ENCODE measurements at places on chromosomes 13 and 19. TPM values are rescaled to one million over a fixed set of nuclear protein-coding genes. Genes with fewer than 3 reads are reported as not detected.

DNA sequence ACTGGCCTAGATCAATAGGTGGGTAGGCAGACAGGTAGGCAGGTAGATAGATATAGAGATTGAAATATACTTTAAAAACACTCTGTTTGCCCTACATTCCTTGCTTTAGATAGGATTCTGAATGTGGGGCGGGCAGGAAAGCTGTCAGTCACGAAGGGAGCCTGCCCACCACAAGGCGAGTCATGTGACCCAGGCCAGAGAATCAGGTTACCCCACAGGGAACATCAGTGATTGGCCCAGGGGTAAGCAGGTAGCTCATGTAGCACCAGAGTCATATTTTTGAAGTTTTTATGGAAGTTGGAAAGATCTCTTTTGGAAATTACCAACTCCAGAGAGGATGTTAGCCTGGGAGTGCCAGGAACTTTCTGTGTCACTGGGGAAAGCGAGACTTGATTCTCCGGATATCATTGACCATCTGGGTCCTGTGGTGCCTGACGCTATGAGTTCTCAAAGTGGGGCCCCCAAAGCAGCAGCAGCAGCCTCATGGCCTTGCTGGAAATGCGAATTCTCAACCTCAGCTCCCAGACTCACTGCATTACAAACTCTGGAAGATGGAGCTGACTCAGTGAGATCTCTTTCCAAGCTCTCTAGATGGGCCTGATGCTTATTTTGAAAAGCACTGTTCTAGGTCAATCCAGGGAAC lies 60.3 kb downstream of the IRS2 start:
- DNase-seq, result no peak
- no peaks in the 10 kb centered on the region for H3K4me1 ChIP-seq
- no peak overlapping the region for H3K4me3 ChIP-seq
- H3K27me3 ChIP-seq, result no peaks in the 10 kb centered on the region
- no peak overlapping the region for H3K27ac ChIP-seq
- H3K36me3 ChIP-seq, result no peaks in the 10 kb centered on the region

- no peaks in the 10 kb centered on the region for H3K27me3 ChIP-seq
- peak; percentile 96 for DNase-seq
- H3K36me3 ChIP-seq, result no peaks in the 10 kb centered on the region
- no peaks in the 10 kb centered on the region for H3K4me1 ChIP-seq
- H3K27ac ChIP-seq, result peak overlapping the region; percentile 74
Observed at GRCh38 chr19:36973021-36973843, 57.1 kb downstream of the ZNF568 start.

- no peaks in the 10 kb centered on the region for H3K4me1 ChIP-seq
- no peaks in the 10 kb centered on the region for H3K36me3 ChIP-seq
- DNase-seq, result no peak
- no peaks in the 10 kb centered on the region for H3K27me3 ChIP-seq
- H3K27ac ChIP-seq, result no peak overlapping the region
Observed at GRCh38 chr13:22049384-22049783, 378.5 kb downstream of the FGF9 start.

- H3K4me1 ChIP-seq, result no peaks in the 10 kb centered on the region
- H3K27me3 ChIP-seq, result no peaks in the 10 kb centered on the region
- no peak overlapping the region for H3K27ac ChIP-seq
- H3K4me3 ChIP-seq, result no peak overlapping the region
- DNase-seq, result no peak
Observed at GRCh38 chr19:30551271-30551670, 179.1 kb downstream of the ZNF536 start.

DNA sequence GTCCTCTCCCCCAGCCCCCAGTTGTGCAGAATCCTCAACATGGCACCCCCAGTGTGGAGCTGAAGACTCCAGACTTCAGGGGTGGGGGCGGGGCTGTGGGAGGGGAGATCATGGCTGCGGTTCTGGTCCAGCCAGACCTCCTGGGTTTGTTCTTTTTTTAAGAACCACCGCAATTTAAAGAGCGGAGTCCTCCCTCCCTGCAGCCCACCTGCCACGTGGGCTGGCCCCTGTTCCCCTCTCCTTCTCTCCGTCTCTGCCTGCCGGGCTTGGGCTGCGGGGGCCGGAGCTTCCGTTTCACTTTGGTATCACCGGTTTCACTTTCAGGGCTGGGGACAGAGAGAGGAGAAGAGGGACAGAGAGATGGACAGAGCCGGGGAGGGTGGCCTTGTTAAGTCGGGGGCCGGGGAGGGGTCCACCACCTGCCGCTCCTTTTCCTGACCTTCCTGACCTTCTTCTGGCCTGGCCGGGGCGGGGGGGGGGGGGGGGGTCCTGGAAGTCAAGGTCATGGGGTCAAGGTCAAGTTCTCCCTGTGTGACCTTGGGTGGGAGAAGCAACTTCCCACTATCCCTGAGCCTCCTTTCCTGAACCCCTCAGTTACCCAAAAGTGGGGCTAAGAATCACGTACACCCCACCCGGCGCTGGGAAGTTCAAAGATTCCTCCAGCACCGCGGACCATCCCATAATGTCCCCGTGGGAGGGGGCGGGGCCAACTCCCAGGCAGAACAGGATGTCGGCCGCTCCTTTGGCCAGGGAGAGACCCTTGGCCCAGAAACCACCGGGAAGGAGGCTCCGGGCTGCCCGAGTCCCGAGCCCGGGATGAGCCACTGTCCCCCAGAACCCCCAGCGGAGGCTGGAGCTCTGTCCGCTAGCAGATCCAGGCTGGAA lies 11.3 kb upstream of the ZBTB7A start:
- no peaks in the 10 kb centered on the region for H3K4me1 ChIP-seq
- H3K36me3 ChIP-seq, result no peaks in the 10 kb centered on the region
- peak overlapping the region; percentile 60 for H3K4me3 ChIP-seq
- no peak overlapping the region for H3K27ac ChIP-seq

- no peaks in the 10 kb centered on the region for H3K27me3 ChIP-seq
- H3K27ac ChIP-seq, result no peak overlapping the region
- H3K4me3 ChIP-seq, result no peak overlapping the region
- no peak for DNase-seq
- no peaks in the 10 kb centered on the region for H3K36me3 ChIP-seq
Observed at GRCh38 chr19:13215572-13216380, 65.6 kb downstream of the IER2 start.

Gene PRSS57
- total RNA-seq, result not detected

Gene NLRP5
- not detected for total RNA-seq

DNA sequence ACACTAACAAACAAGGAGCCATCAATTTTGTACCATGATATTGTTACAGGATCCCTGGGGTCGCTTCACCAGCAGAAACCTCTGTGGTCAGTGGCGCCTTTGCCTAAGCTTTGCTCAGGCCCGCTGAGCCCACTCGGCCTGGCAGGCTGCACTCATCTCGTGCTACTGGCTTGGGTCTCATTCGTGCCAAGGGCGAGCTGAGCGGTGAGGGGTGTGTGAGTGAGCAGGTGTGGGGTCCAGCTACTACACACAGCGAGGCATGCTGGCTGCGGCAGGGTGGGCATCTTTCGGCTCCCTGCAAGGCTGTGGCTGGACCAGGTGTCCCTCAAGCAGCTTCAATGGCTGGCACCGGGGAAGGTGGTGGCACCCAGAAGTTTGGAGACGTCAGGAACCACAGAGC lies 19.1 kb downstream of the CPB2 start:
- no peaks in the 10 kb centered on the region for H3K36me3 ChIP-seq
- no peak overlapping the region for H3K27ac ChIP-seq
- H3K4me1 ChIP-seq, result no peaks in the 10 kb centered on the region
- H3K4me3 ChIP-seq, result no peak overlapping the region

Gene KLK3
- not detected for total RNA-seq

DNA sequence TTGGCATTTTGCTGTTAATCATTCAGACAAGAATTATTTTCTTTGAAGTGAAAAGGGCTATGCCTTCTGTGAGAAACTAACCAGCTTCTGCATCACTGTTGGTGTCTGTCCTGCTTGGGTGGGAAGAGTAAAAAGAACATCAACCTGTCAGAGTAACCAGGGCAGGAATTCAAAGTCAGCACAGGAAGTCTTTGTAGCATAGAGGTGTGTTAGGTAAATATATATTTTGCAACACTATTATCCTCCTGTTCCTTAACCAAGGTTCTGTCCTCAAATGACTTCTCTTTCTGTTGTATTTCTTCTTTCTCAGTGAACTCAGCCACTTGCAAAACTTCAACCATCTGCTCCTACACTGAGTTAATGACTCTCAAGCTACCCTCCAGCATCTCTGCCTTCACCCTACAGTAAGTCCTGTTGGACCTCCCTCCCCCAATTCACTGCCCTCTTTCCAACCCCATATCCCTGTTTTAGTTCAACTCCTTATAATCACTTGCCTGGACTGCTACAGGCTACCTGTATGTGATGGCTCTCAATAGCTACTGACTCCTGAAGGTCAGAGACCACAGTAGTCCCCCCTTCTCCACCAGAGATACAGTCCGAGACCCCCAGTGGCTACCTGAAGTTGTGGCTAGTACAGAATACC lies 49.9 kb downstream of the SMAD9 start:
- H3K27ac ChIP-seq, result no peak overlapping the region
- no peaks in the 10 kb centered on the region for H3K4me1 ChIP-seq
- H3K36me3 ChIP-seq, result peaks cover 10% of the 10 kb centered on the region
- no peak for DNase-seq

GRCh38 chr13:76958841-76959432 lies 10.6 kb downstream of the ACOD1 start:
- no peak overlapping the region for H3K27ac ChIP-seq
- H3K4me1 ChIP-seq, result no peaks in the 10 kb centered on the region
- DNase-seq, result no peak
- no peaks in the 10 kb centered on the region for H3K36me3 ChIP-seq
- H3K27me3 ChIP-seq, result no peaks in the 10 kb centered on the region
- no peak overlapping the region for H3K4me3 ChIP-seq

Gene PSG2
- total RNA-seq, result not detected

Gene ONECUT3
- not detected for total RNA-seq

GRCh38 chr19:8615813-8616596 lies 5.5 kb upstream of the ADAMTS10 start:
- no peaks in the 10 kb centered on the region for H3K27me3 ChIP-seq

Gene IGFL1
- total RNA-seq, result not detected

GRCh38 chr19:14530506-14530905 lies 1.1 kb downstream of the TECR start:
- no peak overlapping the region for H3K4me3 ChIP-seq
- no peaks in the 10 kb centered on the region for H3K4me1 ChIP-seq
- H3K27ac ChIP-seq, result no peak overlapping the region
- H3K27me3 ChIP-seq, result no peaks in the 10 kb centered on the region
- no peak for DNase-seq

GRCh38 chr13:77697217-77698103 lies at the start of gene SLAIN1:
TSS of gene SLAIN1 (plus strand) at chr13:77697687. CDS start at chr13:77697914, 227 bp downstream.
- no peaks in the 10 kb centered on the region for H3K36me3 ChIP-seq
- peak; percentile 94 for DNase-seq
- H3K4me3 ChIP-seq, result peak within 1 kb of the TSS; percentile 99
- no peaks in the 10 kb centered on the region for H3K27me3 ChIP-seq
- H3K27ac ChIP-seq, result no peak within 1 kb of the TSS

GRCh38 chr19:4760285-4760650 lies 31.3 kb upstream of the FEM1A start:
- DNase-seq, result no peak
- H3K27me3 ChIP-seq, result no peaks in the 10 kb centered on the region
- no peaks in the 10 kb centered on the region for H3K36me3 ChIP-seq
- H3K4me3 ChIP-seq, result no peak overlapping the region
- no peaks in the 10 kb centered on the region for H3K4me1 ChIP-seq

Measured in aorta (tissue), 5 donors.